Mammary epithelial cell (primary cell): ENCODE measurements at places on chromosomes 6 and 20. TPM values are rescaled to one million over a fixed set of nuclear protein-coding genes. Genes with fewer than 3 reads are reported as not detected.

The RHAG gene
- total RNA-seq: not detected in 2 replicates

The AIG1 gene
- 113 TPM for total RNA-seq

The MYT1 gene
- total RNA-seq: not detected in 2 replicates

The WFDC10B gene
- not detected for total RNA-seq

The CD109 gene
- 273 TPM for total RNA-seq

The ANKRD66 gene
- not detected for total RNA-seq

The PAX1 gene
- not detected for total RNA-seq

The NT5E gene
- 74.2 TPM for total RNA-seq

The ENPP1 gene
- 0.67 TPM for total RNA-seq

The PBOV1 gene
- not detected for total RNA-seq

The C20orf141 gene
- total RNA-seq: not detected in 2 replicates

The PET117 gene
- 10.8 and 17.8 TPM in 2 replicates for total RNA-seq

The RNF5 gene
- 18.6 and 28.4 TPM in 2 replicates for total RNA-seq

The GNRH2 gene
- total RNA-seq: not detected

The C20orf144 gene
- 0.16 TPM in 1 of 2 replicates, not detected in the other for total RNA-seq

The SAMD10 gene
- total RNA-seq: 1.5 and 3.5 TPM in 2 replicates

The C20orf204 gene
- total RNA-seq: 0.67 TPM

The VWA7 gene
- 1.2 TPM for total RNA-seq

The VSTM2L gene
- 3.0 TPM for total RNA-seq

The ASIP gene
- total RNA-seq: not detected

The LINC00237 gene
- not detected in 2 replicates for total RNA-seq

The SLC12A5 gene
- 1.5 and 2.4 TPM in 2 replicates for total RNA-seq

The ZSCAN9 gene
- total RNA-seq: 15.5 TPM

The EGFL8 gene
- 7.8 and 7.9 TPM in 2 replicates for total RNA-seq

The OPRM1 gene
- total RNA-seq: not detected

The C6orf141 gene
- 39.8 and 73.7 TPM in 2 replicates for total RNA-seq

The C6orf52 gene
- 2.1 TPM in 1 of 2 replicates, not detected in the other for total RNA-seq

The RXRB gene
- 15.0 TPM for total RNA-seq

The RAET1G gene
- 6.3 TPM for total RNA-seq

The DYNLT2 gene
- 0.72 and 0.80 TPM in 2 replicates for total RNA-seq

The ADGB gene
- not detected for total RNA-seq

The ABHD12 gene
- total RNA-seq: 21.6 and 24.0 TPM in 2 replicates

The NFYA gene
- 18.5 TPM for total RNA-seq

The LGSN gene
- not detected in 2 replicates for total RNA-seq

The CLIC5 gene
- not detected in 2 replicates for total RNA-seq

The SAMD5 gene
- total RNA-seq: 2.9 TPM in 2 replicates

The SCRT2 gene
- total RNA-seq: not detected in 2 replicates
